ENCODE measurements at places on chromosomes 2 and 18.

DNA sequence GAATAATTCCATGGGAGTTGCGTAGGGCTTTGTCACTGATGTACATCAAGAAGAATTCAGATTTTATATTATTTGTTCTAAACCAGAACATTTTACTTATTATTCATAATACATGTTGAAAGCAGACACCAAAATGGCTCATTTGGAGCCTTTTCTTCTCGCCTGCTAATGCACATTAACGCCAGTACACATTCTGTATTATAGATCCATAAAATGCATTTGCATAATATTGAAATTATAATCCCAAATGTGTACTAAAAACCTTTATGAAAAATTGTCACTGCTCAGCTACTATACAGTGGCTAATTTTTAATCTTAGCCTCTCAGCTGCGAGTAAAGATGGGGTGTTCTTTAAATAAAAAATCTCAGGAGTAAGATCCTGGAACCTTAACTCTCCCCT lies 452.2 kb upstream of the HNRNPA3 start:
- no peak for DNase-seq

- DNase-seq, result no peak
Observed at GRCh38 chr2:43052204-43052943, 174.0 kb downstream of the ZFP36L2 start.

DNA sequence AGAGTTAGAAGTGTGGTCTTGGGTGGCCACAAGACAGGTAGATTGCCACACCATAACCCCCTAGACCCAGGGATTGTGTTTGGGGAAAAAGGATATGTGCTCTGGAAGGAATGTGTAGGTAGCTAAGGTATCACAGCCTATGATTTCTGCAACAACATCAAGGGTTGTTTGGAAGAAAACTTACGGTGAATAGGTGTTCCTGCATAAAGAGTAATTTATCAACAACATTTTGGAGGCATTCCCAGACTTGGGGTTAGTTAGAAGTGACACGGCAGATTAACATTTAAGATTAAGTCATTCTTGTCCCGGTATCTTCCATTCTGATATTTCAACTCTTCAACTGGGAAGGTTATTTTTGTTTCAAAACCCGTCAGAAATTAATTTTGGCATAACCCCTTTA lies 65.5 kb downstream of the SPP2 start:
- DNase-seq, result no peak

GRCh38 chr18:24111936-24112335 lies 26.9 kb upstream of the CABYR start:
- no peak for DNase-seq

DNA sequence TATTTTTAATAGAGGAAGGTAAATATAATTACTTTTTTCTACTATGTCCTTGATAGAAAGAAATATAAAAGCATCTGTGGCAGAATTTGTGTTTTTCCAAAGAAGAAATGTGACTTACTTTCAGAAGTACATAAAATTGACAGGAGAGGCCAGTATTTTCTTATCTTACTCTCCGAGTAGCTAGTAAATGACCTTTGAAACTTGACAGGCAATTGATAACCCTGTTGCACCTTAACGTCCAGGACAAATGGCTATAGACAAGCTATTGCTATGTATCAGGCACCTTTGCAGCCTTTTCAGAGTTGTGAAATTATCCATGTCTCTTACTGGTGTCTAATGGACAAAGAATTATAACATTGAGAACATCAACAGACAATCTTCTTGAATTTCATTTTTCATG lies 63.0 kb upstream of the TNFRSF11A start:
- DNase-seq, result no peak

DNA sequence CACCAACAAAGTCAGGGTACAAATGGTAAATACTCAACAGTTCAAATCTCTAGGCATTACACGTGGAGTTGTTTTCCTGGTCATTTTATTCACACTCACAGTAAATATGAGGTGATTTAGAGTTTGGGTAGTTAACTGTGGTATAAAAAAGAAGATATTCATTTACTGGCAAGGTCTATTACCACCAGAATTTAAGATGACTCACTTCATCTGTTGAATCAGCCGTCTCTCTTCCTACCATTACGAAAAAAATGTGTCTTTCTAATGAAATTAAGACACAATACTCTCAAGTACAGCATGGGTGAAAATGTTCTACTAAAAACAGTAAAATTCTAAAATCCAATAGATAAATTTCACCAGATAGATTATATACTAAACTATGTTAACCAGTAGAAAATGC lies 21.0 kb upstream of the GPR75 start:
- no peak for DNase-seq

GRCh38 chr2:16713011-16713423 lies 47.4 kb upstream of the CYRIA start:
- DNase-seq, result peak; percentile 55

- no peak for DNase-seq
Observed at GRCh38 chr2:10721396-10722251, at the start of gene ATP6V1C2. ATP6V1C2 (plus strand) TSS chr2:10721630; CDS start chr2:10722850, 1,220 bp downstream.

- DNase-seq, result no peak
Observed at GRCh38 chr2:158359846-158360245, 96.7 kb downstream of the CCDC148 start.

DNA sequence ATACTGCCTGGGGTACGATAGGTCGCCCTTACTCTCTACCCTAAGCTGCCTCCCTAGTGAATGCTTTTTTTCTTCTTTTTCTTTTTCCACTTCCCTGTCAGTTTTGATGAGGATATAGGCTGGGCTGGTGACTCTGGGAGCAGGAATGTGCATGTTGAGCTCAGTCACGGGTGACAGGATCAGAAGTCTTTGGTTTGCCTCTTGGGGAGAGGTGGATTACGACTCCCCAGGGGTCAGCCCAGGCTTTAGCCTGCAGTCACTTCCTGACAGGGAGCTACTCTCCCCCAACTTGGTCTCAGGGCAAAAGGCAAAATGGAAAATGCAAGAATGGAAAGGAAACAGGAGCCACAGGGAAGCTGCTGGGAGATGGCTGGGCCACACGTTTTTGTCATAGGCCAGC lies 57.3 kb downstream of the THNSL2 start:
- DNase-seq, result no peak

DNA sequence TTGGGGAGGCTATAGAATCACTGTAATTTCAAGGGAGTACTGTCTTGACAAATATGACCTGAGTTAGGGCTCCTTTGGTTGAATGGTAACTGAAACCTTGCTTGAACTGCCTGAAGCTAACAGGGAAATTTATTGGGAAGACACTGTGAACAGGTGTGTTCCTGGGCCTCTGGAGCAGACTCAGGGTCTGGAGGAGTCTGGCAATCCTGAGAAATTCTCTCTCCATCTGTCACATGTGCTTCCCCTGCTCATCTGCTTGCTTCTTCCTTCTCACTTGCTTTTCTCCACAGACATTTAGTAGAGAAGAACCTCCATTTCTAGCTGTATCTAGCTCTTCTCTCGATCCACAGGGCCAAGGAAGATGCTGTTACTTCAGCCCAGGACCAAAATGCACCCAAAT lies 476.5 kb downstream of the LRP1B start:
- DNase-seq, result peak; percentile 79

DNA sequence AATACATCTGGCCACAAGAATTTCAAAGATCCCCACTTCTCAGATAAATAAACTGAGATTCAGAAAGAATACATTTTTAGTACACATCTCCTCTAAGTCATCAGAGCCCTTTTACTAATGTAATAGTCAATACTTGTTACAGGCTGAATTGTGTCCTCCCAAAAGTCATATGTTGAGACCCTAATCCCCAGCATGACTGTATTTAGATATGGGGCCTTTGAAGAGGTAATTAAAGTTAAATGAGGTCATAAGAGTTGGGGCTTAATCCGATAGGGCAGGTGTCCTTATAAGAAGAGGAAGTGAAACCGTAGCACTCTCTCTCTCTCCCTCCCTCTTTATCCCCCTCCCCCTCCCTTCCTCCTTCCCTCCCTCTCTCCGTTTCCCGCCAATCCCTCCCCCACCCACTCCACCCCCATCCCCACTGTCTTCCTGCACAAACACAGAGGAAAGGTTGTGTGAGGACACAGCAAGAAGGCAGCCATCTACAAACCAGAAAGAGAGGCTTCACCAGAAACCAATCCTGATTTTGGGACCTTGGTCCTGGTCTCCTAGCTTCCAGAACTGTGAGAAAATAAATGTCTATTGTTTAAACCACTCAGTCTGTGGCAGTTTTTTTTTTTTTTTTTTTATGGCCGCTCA lies 66.6 kb upstream of the ZNF397 start:
- no peak for DNase-seq

GRCh38 chr18:3397031-3397750 lies 52.8 kb upstream of the TGIF1 start:
- no peak for DNase-seq

DNA sequence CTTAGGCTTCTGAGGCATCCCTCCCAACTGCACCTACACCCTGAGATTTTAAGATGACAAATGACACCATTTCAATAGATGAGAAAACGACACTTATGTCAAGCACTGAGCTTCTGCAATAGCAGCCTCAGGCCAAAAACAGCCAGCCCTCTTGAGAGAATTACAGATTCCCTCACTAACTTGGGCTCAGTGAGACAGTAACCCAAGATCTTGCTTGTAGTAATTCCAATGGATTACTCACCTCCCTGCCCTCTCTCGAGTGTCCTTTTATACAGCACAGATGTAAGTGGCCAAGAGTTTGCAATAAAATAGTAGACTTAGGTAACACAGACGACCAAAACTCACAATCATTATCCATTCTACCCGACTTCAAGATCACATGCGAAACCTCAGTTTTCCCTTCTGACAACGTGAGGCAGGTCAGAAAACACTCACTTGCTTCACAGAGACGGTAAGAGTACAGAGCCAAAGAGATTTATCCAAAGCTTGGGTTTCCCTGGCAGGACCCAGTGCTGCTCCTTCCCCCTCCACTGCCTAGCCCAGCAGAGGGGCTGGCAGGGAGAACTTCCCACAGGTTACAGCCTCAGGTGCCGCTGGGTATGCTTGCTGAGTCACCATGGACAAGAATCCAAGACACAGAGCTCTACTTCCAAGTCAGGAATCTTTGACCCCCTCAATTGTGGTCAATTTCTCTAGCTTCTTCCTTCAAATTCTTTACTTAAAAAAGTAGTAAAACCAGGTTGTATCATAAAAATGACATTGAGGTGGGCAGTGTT lies 181.4 kb downstream of the MYO5B start:
- DNase-seq, result no peak

- DNase-seq, result no peak
Observed at GRCh38 chr18:24443870-24444269, 16.6 kb upstream of the HRH4 start.

- no peak for DNase-seq
Observed at GRCh38 chr2:190396271-190396670, 11.9 kb upstream of the MFSD6 start.

GRCh38 chr2:184677171-184677570 lies 78.8 kb downstream of the ZNF804A start:
- DNase-seq, result no peak

DNA sequence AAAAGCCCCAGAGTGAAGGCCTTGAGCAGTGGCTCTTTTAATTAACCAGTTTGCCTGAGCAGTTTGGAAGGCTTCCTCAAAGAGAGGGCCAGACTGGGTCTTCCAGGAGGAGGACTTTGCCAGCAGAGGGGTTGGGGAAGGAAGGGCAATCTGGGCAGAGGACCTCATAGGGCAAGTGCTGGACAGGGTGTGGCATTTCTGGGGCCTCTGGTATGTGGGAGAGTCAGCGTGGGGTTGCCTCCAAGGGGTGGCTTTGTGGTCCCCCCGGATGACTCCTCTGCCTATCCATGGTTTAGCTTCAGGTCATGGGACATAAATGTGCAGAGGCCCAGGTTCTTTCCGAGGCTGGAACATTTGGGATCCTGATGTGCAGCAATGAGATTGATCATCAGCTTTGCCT lies 12.6 kb downstream of the GLI2 start:
- no peak for DNase-seq

DNA sequence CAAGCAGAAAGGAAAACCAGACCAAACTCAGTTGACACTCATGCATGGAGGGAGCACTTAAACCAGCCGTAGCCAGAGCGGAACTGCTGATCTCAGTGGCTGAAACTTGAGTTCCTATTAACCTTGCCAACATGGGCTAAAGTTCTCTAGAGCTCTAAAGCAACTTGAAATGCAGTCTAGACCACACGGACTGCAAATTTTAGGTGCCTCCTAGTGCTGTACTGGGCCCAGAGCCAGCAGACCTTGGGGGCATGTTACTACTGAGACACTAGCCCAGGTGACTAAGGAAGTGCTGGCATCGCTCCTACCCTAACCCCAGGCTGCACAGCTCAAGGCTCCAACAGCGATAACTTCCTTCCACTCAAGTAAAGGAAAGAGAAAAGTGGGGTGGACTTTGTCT lies 236.5 kb downstream of the AKAIN1 start:
- no peak for DNase-seq

- no peak for DNase-seq
Observed at GRCh38 chr2:219174146-219174545, 2.6 kb downstream of the CNPPD1 start.

DNA sequence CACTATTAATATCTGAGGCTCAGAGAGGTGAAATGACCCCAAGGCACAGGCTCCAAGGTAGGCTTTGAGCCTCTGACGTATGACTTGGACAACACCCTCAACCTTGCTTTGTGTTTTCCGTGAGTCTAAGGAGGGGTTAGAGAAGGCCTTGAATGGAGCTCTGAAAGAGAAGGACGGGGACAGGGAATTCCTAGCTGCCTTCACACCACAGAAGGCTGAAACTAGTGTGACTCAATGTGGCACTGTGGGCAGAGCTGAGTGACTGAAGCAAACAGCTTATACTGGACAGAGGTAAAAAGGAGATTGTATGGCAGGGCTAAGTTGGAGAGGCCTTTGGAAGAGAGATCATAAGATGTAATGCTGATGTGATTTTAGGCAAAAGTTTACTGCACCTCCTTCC lies 3.5 kb upstream of the NCK2 start:
- no peak for DNase-seq

GRCh38 chr18:25298853-25299274 lies 53.1 kb downstream of the ZNF521 start:
- DNase-seq, result no peak

- DNase-seq, result peak; percentile 29
Observed at GRCh38 chr2:209556354-209556961, 132.6 kb downstream of the MAP2 start.

GRCh38 chr2:86433137-86433536 lies 8.0 kb upstream of the KDM3A start:
- DNase-seq, result no peak

DNA sequence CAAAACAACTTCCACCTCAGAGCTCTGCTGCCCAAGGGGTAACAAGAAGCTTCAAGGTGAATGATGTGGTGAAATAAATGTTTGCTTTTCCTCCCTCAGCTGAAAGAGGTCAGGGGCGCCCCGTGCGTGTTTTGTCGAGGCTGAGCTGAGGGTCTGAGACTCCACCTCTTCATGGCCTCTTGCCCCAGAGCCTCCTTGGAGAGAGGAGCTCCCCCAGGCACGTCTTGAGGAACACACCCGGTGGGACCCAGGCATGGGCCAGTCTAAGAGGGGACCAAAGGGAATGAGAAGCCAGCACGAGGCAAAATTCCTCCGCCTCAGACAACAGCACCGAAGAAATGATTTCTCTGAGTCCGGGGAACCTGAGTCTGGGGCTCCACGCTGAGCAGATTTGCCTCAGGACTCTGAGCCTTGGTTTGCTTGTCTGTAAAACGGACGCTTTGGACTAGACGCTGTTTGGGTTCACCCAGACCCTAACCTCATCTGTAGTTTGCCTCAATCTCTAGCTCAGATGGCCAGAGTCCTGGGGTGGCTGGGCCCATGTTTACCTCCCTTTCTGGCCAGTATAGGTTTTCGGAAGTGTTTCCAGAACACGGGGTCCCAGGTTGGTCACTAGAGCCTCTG lies 56.4 kb upstream of the ODC1 start:
- DNase-seq, result no peak

Measured in G401 (cell line).